ENCODE measurements at places on chromosomes 16 and 17.

- DNase-seq = no peak
These were observed 2.5 kb upstream of the CDH3 start for GRCh38 chr16:68642436-68643101.

DNA sequence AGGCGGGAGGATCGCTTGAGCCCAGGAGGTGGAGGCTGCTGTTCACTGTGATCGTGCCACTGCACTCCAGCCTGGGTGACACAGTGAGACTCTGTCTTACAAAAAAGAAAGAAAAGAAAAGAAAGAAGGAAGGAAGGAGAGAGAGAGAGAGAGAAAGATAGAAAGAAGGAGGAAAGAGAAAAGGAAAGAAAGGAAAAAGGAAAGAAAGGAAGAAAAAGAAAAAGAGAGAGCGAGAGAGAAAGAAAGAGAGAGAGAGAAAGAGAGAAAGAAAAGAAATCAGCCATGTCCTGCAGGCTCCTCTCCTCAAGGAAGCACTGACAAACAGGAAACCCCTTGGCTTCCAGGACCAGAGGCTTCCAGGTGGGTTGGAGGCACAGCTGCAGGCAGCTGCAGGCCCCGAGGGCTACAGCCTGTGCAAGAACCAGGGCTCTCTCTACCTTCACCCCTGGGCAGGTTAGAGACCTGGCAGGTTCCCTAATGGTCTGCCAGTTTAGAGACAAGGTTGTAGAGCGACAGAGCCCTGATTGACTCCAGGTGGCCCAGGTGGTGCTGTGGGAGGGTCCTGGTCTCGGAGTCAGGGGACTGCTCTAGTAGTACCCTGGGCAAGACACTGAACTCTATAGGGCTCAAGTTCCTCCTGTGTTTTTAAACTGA is 53.8 kb downstream of the PECAM1 start:
- DNase-seq = no peak

DNA sequence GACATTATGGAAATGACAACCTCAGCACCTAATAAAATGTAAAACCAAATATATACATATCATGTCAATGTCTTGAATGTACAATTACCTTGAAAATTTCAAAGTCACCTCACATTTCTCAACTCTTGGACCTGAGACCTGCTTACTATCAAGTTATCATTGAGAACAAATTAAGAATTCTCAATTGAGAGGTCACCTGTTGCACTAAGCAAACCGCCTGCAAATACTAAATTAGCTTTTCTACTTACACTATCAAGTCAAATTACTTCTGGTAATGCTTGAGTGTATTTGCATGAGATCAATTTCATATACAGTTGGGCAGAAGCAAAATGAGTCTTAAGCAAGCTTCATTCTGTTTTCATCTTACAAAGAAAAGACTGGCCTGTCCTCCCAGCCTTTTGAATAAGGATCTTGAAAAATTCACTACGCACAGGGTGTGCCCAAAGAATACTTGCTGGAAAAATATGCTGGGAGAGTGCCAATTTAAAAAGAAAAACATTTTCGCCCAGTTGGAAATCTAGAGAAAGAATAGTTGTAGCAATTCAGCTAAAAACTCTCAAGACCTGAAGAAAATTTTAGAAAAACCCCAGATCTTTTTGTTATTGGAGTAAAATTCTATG is 35.7 kb downstream of the KANSL1 start:
- DNase-seq = no peak

GRCh38 chr16:67441907-67442306 is 11.0 kb downstream of the HSD11B2 start:
- DNase-seq = no peak

- DNase-seq = no peak
These were observed 74.0 kb downstream of the N4BP1 start for GRCh38 chr16:48535831-48536613.

Measured in activated T-cell treated with anti-CD3 and anti-CD28 coated beads, Interleukin-2, amount 50 U/mL, for 48 hours (primary cell).